Stimulated activated naive CD4-positive, alpha-beta T cell treated with Interleukin-2 at 50 U/mL for 16 hours (primary cell): ENCODE measurements at places on chromosomes 6 and 20.

GRCh38 chr6:130713144-130713543, 114.1 kb upstream of the SMLR1 start:
- no peak for DNase-seq

DNA sequence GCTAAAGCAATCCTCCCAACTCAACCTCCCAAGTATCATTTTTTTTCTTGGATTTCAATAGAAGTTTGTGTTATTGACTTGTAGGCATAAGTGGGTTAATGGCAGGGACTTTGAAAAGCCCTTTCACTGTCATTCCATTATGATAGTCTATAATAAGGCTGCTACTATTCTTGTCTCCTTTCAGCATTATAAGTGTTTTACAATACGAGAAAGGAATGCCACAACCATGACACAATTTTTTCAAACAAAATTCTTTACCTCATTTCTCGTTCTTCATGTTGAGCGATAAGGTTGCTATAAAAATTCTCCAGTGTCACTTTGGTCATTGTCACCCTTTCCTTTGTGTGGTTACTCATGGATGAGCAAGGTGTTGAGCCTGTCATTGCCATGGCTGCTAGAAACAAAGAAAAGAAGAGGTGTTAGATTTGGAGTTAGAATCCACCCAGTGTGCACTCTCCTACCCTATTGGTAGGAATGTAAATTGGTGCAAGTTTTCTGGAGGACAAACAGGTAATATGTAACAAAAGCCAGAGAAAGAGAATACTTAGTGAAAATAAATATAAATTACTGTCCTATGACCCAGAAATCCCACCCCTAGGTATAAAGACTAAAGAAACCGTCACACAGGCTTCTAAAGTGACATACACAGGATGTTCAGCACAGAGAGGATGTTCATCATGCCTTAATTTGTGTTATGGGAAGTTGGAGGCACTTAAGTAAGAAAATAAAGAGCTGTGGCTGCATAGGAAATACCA, 7.3 kb downstream of the STK38 start:
- no peak for DNase-seq

DNA sequence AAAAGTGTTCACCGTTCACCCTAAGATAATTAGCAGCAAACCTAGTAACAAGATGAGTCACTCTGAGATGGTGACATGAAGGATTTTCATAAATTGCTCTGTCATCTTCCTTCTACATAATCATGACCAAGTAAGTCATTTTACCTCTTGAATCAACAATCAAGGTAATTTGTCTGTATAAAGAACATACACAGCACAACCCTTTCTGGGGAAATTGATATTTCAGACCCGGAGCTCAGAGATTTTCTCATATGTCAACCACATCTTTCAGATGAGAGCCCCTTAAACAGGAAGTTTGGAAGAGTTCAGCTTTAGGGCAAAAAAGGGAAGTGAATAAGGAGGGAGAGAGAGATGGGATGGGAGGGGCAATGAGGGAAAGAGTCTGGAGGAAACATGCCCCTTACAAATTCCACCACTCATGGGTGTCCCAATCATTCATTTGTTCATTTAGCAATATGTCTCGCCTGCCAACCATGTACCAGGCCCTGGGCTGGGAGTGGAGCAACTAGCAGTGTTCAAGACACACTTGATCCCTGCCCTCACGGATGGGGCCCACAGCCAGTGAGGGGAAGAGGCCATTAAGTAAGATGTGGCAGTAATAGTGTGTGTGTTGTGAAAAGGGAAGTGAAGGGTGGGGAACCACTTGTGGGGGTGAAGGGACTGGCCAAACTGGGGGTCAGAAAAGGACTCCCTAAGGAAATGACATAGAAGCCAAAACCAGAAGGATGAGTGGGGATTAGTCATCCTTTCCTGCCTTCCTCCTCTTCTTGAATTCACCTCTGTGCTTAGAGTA, 190.9 kb downstream of the MAFB start:
- DNase-seq = no peak

DNA sequence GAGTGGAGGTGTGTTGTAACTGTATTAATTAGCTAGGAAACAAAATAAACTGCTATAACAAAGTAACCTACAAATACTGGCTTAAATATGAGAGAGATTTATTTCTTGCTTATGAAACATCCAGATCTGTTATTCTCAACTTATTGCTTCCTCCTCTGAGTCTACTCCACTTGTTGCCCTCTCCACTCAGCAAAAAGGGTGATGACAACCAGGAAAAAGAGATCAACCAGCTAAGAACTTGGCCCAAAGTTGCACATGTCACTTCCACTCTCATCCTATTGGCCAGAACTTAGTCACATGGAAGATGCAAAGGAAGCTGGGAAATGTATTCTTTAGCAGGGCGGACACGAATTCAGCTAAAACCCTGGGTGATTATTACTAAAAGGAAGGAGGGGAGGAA, 5.2 kb upstream of the TP53RK start:
- no peak for DNase-seq

DNA sequence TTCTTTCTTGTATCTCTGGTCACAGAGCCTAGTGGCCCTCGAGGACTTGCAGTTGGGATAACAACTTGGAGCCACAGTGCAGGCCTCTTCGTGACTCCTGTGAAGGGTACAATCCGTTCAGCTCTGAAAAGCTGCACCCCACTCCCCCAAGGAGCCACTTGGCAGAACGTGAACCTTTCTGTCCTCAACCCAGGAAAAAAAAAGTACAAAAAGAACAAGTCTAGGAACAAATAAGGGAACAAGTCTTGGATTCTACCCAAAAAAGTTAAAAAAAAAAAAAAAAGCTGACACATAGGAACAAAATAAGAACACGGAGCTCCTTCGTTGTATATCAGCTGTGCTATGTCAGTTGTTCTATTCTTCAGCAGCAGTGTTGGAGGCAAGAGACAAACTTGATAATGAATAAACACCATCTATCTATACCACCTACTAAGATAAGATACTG, 77.9 kb upstream of the TULP1 start:
- DNase-seq = no peak

DNA sequence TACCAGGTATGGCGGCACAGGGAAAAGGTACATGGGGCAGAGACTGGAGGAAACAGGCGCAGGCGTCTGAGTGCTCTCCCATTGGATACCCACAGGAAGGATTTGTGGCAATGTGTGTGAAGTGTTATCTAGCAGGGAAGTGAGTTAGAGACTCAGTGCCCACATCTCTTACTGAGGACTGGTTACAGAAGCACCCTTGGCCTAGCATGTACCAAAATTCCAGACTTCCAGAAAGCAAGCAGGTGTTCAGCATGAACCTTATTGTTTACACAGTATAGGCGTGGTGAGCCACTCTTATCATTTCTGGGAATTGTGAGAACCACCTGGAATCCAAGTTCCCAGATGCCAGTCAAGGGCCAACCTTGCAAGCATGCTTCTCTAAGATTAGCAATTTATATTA, 14.2 kb downstream of the MANBAL start:
- no peak for DNase-seq

GRCh38 chr6:37244430-37245310, 12.9 kb upstream of the TBC1D22B start:
- DNase-seq = no peak
